ENCODE measurements at places on chromosomes 12 and 14. TPM values are rescaled to one million over a fixed set of nuclear protein-coding genes. Genes with fewer than 3 reads are reported as not detected.

Gene MSI1
- 7.4 TPM for total RNA-seq

Gene NINJ2
- total RNA-seq, result 17.3 TPM

Gene TIMELESS
- 16.2 TPM for total RNA-seq

Gene PTPN6
- 3.7 TPM for total RNA-seq

Gene VWF
- total RNA-seq, result 86.2 TPM

Gene EAPP
- 38.0 TPM for total RNA-seq
